Ovary (tissue), 10 donors: ENCODE measurements at places on chromosomes 12 and 14. TPM values are rescaled to one million over a fixed set of nuclear protein-coding genes. Genes with fewer than 3 reads are reported as not detected.

Gene BDKRB1
- not detected for total RNA-seq

- no peaks in the 10 kb centered on the region for H3K27me3 ChIP-seq
- H3K4me3 ChIP-seq, result no peak overlapping the region
- no peak for DNase-seq
- H3K36me3 ChIP-seq, result no peaks in the 10 kb centered on the region
Observed at GRCh38 chr14:71076462-71077092, 169.3 kb downstream of the PCNX1 start.

Gene SNW1
- 66.1 TPM for total RNA-seq

DNA sequence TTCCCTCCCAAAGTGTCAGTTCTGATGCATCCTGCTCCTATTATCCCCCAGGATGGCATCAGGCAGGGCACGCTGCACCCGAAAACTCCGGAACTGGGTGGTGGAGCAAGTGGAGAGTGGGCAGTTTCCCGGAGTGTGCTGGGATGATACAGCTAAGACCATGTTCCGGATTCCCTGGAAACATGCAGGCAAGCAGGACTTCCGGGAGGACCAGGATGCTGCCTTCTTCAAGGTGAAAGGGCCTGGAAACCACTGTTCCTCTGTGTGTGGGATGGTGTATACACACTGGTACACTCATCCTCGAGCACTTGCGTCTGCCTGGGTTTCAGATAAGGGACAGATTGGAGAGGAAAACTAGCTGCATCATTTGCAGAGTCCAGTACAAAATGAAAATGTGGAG lies 1.0 kb downstream of the IRF9 start:
- H3K4me3 ChIP-seq, result peak overlapping the region; percentile 84
- H3K36me3 ChIP-seq, result no peaks in the 10 kb centered on the region
- H3K4me1 ChIP-seq, result peaks cover 8% of the 10 kb centered on the region
- H3K27ac ChIP-seq, result peak overlapping the region; percentile 71
- DNase-seq, result no peak

Gene GPATCH2L
- total RNA-seq, result 32.9 TPM

Gene RNASE2
- total RNA-seq, result 2.9 TPM

DNA sequence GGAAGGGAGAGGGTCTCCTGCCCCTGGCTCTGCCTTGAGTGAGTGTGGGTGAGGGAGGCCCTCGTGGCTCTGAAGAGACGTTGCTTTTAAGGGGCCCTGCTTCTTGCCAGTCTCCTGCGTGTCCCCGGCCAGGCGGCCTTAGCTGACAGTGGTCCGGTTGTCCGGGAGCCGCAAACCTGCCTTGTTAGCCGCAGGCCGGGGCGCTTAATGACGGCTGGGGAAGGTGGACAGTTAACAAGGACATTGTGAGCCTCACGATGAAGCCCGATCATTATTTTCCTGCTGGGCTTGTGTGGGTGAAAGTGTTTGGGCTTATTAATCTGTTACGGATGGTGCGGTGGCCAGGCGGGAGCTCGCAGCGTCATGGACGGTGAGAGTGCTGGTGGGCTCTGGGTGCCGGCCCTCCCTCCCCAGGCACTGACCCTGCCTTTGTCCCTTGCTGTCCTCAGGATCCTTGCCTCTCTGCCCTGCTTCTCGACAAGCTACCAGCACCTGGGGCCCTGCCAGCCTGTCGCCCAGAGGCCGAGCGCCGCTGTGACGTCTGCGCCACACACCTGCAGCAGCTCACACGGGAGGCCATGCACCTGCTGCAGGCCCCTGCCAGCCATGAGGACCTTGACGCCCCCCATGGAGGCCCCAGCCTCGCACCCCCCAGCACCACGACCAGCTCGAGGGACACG lies 13.3 kb downstream of the KIF26A start:
- H3K27me3 ChIP-seq, result no peaks in the 10 kb centered on the region
- H3K4me1 ChIP-seq, result peaks cover 13% of the 10 kb centered on the region
- DNase-seq, result no peak
- no peak overlapping the region for H3K4me3 ChIP-seq

GRCh38 chr12:95710386-95710785 lies 80.2 kb downstream of the NTN4 start:
- H3K27me3 ChIP-seq, result no peaks in the 10 kb centered on the region
- H3K4me1 ChIP-seq, result no peaks in the 10 kb centered on the region
- no peaks in the 10 kb centered on the region for H3K36me3 ChIP-seq
- H3K27ac ChIP-seq, result no peak overlapping the region

DNA sequence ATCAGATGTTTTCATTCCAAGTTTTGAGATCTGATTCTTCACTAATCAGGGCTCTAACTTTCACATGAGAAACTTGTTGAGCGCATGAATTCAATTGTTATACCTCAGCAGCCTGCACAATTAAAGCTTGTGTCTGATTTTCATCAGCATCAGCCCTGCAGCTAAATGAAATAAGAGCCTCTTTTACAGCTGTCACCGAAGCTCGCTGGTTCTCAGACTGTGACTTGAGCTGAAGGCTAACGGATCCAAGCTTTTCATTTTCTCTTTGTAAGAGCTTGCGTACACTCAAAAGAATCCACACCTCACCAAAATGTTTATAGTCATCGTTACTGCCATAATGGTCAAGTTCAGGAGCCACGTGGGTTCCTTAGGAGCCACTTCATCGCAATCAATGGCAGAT lies 65.5 kb upstream of the BEGAIN start:
- no peaks in the 10 kb centered on the region for H3K4me1 ChIP-seq
- H3K4me3 ChIP-seq, result no peak overlapping the region

DNA sequence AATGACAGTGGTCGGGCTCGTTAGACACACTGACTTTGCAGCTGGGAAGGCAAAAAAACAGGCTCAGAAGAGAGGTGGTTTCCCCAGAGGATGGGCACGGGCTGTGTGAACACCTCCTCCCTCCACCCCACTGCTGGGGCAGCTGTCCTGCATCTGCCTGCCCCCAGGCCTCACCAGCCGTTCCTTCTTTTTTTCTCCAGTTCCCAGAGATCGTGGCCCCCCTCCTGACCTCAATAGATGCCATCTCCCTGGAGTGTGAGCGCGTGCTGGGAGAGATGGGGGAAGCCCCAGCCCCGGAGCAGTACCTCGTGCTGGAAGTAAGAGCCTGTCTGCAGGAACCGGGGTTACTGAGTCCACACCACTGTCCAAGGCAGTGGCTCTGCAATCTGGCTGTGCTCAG lies 17.4 kb downstream of the MVK start:
- H3K27ac ChIP-seq, result no peak overlapping the region
- no peak for DNase-seq
- no peaks in the 10 kb centered on the region for H3K27me3 ChIP-seq
- no peaks in the 10 kb centered on the region for H3K4me1 ChIP-seq
- H3K36me3 ChIP-seq, result no peaks in the 10 kb centered on the region

DNA sequence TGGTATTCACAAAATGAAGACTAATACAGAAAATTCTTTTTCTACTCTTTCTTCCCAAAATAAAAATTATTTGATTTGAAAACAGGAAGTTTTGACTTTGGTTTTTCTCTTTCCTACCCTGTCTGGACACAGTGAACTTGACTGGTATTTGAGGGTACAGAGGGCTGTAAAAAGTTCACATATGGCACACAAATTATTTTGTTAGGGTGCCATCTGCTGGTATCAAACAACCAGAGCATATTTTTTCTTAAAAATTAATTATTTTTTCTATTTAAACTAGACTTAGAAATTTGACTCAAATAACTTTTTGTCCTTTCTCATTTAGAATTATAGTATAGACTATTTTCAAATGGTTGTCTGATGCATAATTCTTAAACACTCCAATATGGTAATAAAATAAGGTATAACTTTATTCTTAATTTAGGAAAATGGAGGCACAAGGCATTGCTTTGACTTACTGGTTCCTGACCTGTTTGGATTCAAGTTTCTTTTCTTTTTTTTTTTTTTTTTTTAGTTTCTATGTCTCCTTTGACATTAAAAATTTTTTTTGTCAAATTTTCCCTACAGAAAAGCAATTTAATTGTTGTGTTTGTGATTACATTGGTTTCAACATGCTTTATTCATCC lies 390.6 kb downstream of the PRKD1 start:
- no peaks in the 10 kb centered on the region for H3K4me1 ChIP-seq
- H3K27me3 ChIP-seq, result no peaks in the 10 kb centered on the region
- no peaks in the 10 kb centered on the region for H3K36me3 ChIP-seq

- H3K27me3 ChIP-seq, result no peaks in the 10 kb centered on the region
- peaks cover 12% of the 10 kb centered on the region for H3K4me1 ChIP-seq
- H3K4me3 ChIP-seq, result peak overlapping the region; percentile 75
- DNase-seq, result no peak
Observed at GRCh38 chr12:55741931-55742680, 816 bp upstream of the GDF11 start.

- H3K4me3 ChIP-seq, result no peak overlapping the region
- H3K27me3 ChIP-seq, result no peaks in the 10 kb centered on the region
Observed at GRCh38 chr14:99531251-99532096, 50.3 kb downstream of the CCNK start.

- no peaks in the 10 kb centered on the region for H3K27me3 ChIP-seq
- DNase-seq, result no peak
- no peak overlapping the region for H3K27ac ChIP-seq
- no peaks in the 10 kb centered on the region for H3K36me3 ChIP-seq
- no peak overlapping the region for H3K4me3 ChIP-seq
Observed at GRCh38 chr14:45716572-45716971, 463.6 kb upstream of the MIS18BP1 start.

- H3K27ac ChIP-seq, result no peak overlapping the region
- DNase-seq, result no peak
- H3K4me1 ChIP-seq, result no peaks in the 10 kb centered on the region
- H3K36me3 ChIP-seq, result no peaks in the 10 kb centered on the region
- H3K4me3 ChIP-seq, result no peak overlapping the region
- no peaks in the 10 kb centered on the region for H3K27me3 ChIP-seq
Observed at GRCh38 chr12:41151793-41152192, 36.3 kb upstream of the PDZRN4 start.

DNA sequence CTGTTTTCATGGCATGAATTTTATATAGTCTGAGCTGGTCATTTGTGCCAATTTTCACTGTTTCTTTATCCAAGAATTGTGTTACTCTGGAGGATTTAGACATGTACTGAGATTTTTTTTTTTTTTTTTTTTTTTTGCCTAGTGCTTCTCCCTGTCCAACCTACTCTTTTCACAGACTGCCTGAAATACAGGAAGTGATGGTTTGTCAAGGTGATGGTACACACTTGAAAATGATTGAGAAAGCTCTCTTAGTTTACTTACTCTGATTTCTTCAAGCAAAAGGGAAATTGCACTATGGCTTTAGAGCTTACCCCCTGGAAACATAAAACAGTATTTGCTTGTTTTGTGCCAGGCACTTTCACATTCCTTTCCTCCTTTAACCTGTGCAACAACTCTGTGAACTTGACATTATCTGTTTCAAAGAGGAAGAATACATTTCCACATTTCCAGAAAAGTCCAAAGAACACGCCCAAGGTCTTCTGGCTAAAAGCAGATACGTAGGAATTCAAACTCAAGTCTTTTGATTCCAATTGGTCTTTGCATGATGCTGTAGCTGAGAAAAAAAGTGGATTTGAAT lies 181.1 kb downstream of the SLC15A5 start:
- H3K36me3 ChIP-seq, result no peaks in the 10 kb centered on the region
- no peak overlapping the region for H3K4me3 ChIP-seq
- H3K4me1 ChIP-seq, result no peaks in the 10 kb centered on the region
- DNase-seq, result no peak
- H3K27me3 ChIP-seq, result no peaks in the 10 kb centered on the region
- no peak overlapping the region for H3K27ac ChIP-seq

GRCh38 chr14:53715193-53715721 lies 241.4 kb downstream of the BMP4 start:
- no peaks in the 10 kb centered on the region for H3K36me3 ChIP-seq
- H3K4me1 ChIP-seq, result no peaks in the 10 kb centered on the region
- H3K27ac ChIP-seq, result no peak overlapping the region
- DNase-seq, result no peak
